ENCODE measurements at places on chromosomes 12 and 14.

GRCh38 chr12:9134981-9135628 lies 19.4 kb upstream of the A2M start:
- DNase-seq: no peak

DNA sequence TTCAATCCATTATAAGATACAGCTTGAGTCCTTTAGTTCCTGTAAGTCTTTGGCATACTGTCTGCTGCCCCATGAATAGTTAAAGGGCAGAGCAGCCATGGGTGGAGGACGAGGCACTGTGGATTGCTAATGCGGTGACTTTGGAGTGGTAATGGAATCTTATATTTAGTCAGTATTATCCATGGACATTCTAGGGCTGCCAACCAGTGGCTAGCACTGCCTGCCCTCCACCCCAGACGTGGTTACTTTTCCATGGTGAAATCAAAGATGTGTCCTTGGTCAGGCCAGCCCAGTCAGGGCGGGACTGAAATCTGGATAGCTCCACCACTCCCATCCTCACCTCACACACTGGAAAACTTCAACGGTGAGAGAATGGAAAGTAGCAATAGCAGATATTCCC lies 2.3 kb downstream of the TTC9 start:
- no peak for DNase-seq

GRCh38 chr12:46209170-46209569 lies 59.7 kb downstream of the SLC38A1 start:
- DNase-seq: no peak

DNA sequence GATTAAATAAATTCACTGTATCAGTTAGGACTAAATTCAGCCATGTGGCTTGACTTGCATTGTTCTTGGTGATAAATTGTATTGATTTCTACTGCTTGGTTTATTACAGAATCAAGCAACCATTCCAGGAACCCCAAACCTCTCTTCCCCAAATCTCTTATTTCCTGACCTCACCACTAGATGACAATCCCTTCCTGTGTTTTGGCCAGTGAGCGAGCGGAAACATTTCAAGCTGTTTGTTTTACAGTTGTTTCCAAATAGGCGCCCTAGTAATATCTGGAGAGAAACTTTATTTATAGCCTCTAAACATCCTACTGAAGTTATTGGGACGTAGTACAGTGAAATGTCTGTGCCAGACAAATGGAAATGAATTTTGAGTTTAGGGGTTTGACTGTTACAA lies 161.1 kb downstream of the SNAPC1 start:
- DNase-seq: peak; percentile 16

- DNase-seq: no peak
These were observed 572.8 kb upstream of the STXBP6 start for GRCh38 chr14:25622763-25623162.

GRCh38 chr14:99150236-99150635 lies 121.8 kb downstream of the BCL11B start:
- no peak for DNase-seq

- no peak for DNase-seq
These were observed 41.1 kb downstream of the ERH start for GRCh38 chr14:69356903-69357543.

DNA sequence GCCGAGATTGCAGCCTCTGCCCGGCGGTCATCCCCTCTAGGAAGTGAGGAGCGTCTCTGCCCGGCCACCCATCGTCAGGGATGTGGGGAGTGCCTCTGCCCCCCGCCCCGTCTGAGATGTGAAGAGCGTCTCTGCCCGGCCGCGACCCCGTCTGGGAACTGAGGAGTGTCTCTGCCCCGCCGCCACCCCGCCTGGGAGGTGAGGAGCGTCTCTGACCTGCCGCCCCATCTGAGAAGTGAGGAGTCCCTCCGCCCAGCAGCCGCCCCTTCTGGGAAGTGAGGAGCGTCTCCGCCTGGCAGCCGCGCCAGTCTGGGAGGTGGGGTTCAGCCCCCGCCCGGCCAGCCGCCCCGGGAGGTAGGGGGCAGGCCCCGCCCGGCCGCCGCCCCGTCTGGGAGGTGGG lies 544.0 kb downstream of the CCER1 start:
- no peak for DNase-seq

DNA sequence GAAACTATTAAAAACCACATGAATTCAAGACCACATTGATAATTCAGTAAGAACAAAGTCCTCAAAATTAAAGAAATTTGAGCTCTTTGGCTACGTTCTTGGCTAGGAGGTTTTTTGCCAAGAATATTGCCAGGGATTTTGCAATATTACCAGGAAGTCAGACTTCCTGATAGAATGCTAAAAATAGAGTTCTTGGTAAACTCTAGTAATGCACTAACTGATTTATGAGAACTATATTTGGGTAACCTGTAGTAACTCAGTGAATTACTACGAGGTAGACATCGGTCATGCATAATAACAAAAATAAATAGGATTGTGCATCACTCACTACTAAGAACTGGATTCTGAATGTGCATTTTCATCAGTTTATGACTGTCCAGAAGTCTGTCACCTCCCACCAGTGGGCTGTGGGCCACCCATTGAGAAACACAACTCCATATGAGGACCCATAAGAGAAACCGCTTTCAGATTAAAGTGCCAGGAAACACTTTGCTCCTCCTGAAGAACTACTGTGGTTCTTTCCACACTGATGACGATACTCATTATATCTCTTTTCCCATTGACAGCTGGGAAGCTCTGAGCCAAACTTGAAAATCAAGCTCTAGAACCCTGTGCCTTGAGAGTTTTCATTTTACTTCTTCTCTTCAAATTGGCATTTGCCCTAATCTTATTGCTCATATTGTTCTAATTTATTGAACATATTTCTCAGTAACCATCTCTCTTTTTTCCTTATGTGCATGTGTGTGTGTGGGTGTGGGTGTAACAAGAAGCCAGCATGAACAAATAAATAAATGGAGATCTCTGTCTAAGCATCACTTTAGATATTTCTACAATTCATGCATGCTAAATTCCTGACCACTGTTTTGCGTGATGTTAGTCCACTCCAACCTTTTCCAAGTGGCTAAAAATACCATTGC lies 116.6 kb downstream of the BCL11B start:
- DNase-seq: no peak

DNA sequence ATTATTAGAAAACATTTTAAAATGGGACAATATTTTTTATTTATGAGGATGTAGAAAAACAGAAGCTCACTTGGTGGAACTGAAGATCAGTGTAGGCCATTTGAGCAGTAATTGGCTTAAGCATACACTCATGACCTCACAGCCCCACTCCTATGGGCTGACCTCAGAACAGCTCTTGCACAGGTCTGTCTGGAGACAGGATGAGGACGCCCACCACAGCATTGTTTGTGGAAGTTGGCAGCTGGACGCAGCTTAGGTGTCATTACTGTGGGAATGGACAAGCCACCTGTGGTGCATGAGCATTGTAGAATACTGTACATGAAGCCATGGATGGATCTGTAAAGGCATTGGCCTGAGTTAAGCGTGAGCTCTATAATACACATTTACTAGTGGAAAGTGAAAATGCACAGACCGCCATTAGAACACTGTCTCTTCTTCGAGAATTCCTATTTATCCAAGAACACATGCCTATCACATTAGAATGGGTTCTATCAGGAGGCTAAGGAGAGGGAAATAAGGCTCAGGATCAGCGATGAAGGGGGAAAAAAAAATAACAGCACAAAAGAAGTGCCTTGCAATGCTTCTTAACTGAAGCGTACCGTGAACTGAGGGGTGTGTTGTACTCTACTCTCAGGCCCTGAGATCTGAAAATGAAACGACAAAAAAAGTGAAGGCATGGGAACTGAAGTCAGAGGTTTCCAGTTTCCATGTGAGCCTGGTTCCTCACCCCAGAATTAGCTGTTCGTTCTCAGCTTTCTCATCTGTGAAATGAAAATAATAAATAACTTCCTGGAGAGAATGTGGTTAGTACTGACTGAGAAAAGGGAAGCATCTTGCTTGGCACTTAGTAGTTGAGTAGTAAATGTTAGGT lies 33.6 kb downstream of the KCNA1 start:
- DNase-seq: no peak

- DNase-seq: no peak
These were observed 981.0 kb downstream of the TMEM121 start for GRCh38 chr14:106507354-106507753.

DNA sequence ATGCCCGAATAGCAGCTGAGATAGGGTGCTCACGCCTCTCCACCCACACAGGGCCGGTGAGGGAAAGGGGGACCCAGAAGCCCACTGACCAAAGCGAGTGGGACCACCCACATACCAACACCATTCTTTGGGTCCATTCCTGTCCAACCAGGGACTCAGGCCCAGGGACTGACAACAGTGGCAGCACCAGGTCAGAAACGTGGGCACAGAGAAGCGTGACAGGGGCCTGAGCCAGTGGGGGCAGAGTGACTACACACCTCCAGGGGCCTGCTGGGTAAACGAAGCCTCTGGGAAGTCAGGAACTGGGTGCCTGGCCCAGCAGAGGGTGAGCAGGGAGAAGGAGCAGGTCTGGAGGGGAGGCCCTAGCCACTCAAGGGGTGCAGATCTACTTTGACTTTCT lies 13.7 kb downstream of the SPRYD3 start:
- DNase-seq: no peak

- DNase-seq: no peak
These were observed 14.6 kb upstream of the CABP1 start for GRCh38 chr12:120625557-120626419.

- no peak for DNase-seq
These were observed 697 bp upstream of the DNAJC14 start for GRCh38 chr12:55829967-55830600.

- no peak for DNase-seq
These were observed 906 bp downstream of the LARP4 start for GRCh38 chr12:50401500-50402081.

DNA sequence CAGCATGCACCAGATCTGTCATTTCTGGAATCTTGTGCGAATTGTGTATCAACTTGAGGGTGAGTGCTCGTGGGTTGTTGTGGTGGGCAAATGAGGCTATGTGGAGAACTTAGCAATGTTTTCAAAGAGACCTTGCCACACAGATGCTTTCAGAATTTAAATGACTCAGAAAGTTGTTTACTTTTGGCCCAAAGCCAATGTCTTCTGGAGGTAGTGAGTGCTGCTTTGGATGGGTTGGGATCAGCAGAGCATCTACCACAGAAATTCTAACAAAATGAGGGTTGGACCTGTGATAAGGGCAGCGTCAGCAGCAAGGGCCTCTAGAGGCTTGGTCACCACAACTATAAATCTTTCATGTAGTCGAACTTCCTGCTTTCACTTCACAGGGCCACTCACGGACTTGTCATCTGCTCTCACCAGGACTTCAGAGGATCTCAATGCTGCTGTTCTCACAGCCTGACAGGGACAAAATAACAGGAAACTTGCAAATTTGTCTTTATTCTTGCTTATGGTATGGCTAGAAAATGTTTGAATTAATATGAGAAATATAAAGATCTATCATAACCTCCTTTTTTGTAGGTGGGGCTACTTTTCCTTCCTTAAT lies 111.4 kb downstream of the DACT1 start:
- DNase-seq: peak; percentile 99

- no peak for DNase-seq
These were observed 228.3 kb downstream of the SEC23A start for GRCh38 chr14:38874721-38875120.

GRCh38 chr12:64782191-64782876 lies 23.1 kb upstream of the GNS start:
- no peak for DNase-seq

- no peak for DNase-seq
These were observed 5.6 kb upstream of the SPATA7 start for GRCh38 chr14:88379706-88380343.

DNA sequence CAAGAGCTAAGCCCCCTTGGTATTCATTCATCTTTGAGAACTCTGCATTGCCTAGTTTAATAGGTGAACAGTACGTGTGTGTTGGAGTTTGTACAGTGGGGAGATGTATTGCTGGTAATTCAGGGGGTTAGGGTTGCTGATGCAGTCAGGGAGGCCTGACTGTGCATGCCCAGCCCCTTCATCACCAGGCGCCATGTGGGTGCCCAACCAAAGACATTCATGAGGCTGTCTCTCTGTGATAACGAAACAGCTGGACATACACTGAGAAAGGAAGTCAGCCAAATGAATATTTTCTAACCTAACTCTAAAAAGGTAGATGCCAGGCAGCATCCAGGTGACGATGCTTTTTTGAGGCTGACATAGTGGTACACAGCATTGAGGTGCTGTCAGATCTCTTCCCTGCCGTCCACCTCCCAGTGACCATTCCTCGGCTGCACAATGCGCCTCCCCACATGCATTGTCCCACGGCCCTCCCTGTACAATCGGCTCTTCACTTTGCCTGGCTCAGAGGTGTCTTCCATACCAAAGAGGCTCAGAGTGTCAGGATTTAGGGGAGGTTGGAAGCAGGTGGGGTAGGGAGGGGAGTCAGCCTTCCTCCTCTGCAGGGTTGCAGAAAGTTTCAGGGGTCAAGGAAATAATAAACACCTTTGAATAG lies 19.0 kb downstream of the EML1 start:
- DNase-seq: no peak

DNA sequence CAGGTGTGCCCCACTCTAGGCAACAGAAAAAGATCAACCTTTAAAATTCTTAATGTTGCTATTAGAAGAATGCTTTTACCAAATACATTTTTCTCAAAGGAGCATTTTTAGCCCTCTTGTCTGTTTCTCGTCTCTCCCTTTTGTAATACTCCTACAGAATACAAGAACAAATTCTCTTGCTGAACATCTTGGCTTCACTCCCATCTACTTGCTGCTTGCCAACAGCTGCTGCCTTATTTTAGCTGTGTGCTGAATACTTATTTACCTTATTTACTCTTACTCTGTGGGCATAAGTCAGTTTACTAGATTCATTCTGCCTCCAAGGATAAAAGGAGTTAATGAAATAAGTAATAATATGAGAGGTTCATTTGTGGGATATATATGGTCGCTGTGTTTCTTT lies 70.8 kb downstream of the POLR3B start:
- DNase-seq: no peak

GRCh38 chr14:64303471-64303917 lies 9.3 kb upstream of the ESR2 start:
- DNase-seq: peak; percentile 60

- DNase-seq: peak; percentile 79
These were observed 122.1 kb downstream of the PRKD1 start for GRCh38 chr14:29805415-29806123.

DNA sequence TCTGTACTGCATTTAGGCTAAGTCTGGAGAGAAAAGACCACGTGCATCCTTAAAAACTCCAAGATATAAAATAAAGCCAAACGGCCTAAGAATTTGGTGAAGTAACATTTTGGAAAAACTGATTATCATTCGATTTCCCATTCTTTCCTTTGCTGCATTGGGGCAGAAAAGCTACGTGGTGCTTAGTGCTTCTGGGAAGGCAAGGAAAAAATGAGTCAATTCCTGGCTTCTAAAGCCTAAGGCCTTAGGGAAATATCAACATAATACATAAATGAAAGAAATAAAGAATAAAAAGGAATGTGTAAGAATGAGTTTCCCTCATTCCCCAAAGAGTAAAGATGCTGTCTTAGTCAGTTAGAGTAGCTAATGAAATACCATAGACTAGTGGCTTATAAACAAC lies 520.5 kb downstream of the GLT1D1 start:
- no peak for DNase-seq

Data from RPMI7951 (cell line).